ENCODE measurements at places on chromosomes 7 and 10. TPM values are rescaled to one million over a fixed set of nuclear protein-coding genes. Genes with fewer than 3 reads are reported as not detected.

The REPIN1 gene
- 66.3 TPM for total RNA-seq

The MET gene
- 55.4 TPM for total RNA-seq

DNA sequence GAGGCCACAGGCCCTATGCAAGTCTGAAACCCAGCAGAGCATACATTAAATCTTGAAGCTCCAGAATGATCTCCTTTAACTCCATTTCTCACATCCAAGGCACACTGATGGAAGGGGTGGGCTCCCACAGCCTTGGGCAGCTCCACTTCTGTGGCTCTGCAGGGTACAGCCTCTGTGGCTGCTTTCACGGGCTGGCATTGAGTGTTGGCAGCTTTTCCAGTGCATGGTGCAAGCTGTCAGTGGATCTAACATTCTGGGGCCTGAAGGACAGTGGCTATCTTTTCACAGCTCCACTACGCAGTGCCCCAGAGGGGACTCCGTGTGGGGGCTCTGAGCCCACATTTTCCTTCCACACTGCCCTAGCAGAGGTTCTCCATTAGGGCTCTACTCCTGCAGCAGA is 265.7 kb upstream of the MAGI2 start:
- no peaks in the 10 kb centered on the region for H3K4me1 ChIP-seq
- no peak for DNase-seq
- H3K27me3 ChIP-seq, result peaks cover 14% of the 10 kb centered on the region
- no peak overlapping the region for H3K27ac ChIP-seq

DNA sequence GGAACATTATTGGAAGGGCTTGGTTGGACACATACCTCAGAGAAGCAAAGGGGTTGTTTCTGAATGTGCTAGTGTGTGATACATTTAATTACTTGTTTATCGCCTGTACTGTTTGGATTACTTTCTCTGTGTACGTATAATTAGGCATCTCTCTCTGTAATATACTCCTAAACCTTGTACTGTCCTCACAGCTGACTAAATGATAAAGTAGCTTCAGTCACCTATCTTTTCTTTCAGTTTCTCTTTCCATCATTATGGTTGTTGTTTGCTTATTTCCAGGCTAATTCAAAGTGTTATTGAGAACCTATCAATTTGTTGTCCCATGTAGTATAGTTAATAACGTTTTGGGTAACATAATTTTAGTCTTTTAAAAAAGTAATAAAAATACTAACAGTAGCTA is 34.0 kb downstream of the MXI1 start:
- no peaks in the 10 kb centered on the region for H3K4me1 ChIP-seq
- no peak overlapping the region for H3K27ac ChIP-seq
- H3K27me3 ChIP-seq, result no peaks in the 10 kb centered on the region

DNA sequence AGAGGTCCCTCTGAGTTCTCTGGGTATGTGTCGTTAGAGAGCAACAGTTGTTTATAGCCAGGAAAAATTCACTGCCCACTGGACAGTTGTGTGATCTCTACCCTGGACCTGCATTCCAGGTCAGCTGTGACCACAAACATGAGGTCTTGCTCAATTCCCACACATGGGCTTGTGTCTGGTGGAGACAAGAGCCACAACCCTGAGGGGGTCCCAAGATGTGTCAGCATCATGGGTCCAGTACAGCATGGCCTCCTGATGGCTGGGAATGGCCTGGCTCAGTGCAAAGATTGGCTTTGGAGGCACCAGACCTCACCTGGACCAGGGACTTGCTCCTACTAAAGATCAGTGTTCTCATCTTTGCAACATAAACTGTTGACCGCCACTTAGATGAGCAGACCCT is 751.6 kb downstream of the GRID1 start:
- no peaks in the 10 kb centered on the region for H3K36me3 ChIP-seq
- H3K4me1 ChIP-seq, result no peaks in the 10 kb centered on the region
- peak; percentile 38 for DNase-seq
- H3K4me3 ChIP-seq, result no peak overlapping the region
